ENCODE measurements at places on chromosomes 7 and 10. TPM values are rescaled to one million over a fixed set of nuclear protein-coding genes. Genes with fewer than 3 reads are reported as not detected.

The CCDC7 gene
- total RNA-seq, result 10.9 TPM

The SPDYE11 gene
- total RNA-seq, result not detected

The SUN1 gene
- total RNA-seq, result 291 TPM

The SOSTDC1 gene
- total RNA-seq, result not detected

The IFIT1B gene
- not detected for total RNA-seq

The DIP2C gene
- total RNA-seq, result 40.9 TPM

The RBP3 gene
- not detected for total RNA-seq

The UPK3B gene
- 0.46 TPM for total RNA-seq

The PTN gene
- total RNA-seq, result 13.2 TPM

The CHST15 gene
- total RNA-seq, result 1.7 TPM

The SERPINE1 gene
- total RNA-seq, result 1,589 TPM

The ZNF727 gene
- 0.10 TPM for total RNA-seq

The GPR26 gene
- total RNA-seq, result not detected

The KLF14 gene
- total RNA-seq, result not detected

The MRPS17 gene
- 10.4 TPM for total RNA-seq

The CYP26C1 gene
- total RNA-seq, result 0.07 TPM

The TMEM248 gene
- total RNA-seq, result 109 TPM

The SVIL gene
- 376 TPM for total RNA-seq

The ZNF853 gene
- 0.99 TPM for total RNA-seq
